Thoracic aorta (tissue), 2 donors: ENCODE measurements at places on chromosomes 7 and 10.

DNA sequence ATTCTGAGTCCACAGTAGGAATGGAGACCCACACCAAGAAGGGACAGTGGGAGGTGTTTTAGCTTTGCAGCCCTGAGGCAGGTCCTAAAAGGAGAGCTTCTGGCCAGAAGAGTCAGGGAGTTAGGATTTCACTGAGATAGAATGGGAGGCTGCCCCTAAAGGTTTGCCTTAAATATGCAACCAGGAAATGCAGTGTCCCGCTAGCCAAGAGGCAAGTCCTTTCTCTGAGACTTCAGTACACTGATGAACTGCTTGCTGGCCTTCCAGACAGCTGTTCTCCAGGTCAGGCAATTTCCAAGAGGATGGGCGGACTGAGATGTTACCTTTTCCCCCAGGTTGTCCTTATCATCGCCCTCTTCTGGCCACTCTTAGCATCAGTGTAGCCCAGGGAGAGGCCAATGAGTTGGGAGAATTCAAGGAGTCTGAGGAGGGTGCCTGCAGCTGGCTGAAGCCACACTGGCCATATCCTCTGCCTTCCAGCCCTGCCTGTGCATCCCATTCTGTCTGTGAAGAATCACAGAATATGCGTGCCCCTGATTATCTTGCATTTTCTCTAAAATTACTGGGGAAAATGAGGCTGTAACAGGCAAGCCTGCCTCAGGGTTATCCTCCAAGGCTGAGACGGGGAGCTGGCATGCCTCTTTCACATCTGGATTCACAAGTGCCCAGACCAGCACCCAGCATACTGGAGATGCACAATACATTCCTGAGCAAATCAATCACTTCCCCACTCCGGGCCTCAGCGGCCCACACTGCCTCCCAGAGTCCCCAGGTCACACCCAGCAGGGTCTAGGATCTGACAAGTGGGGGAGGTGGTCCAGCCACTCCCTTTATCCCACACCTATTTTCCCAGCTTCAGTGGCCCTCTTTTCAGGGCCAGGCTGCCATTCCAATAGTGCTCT lies 2.4 kb downstream of the TLL2 start:
- no peak for DNase-seq

DNA sequence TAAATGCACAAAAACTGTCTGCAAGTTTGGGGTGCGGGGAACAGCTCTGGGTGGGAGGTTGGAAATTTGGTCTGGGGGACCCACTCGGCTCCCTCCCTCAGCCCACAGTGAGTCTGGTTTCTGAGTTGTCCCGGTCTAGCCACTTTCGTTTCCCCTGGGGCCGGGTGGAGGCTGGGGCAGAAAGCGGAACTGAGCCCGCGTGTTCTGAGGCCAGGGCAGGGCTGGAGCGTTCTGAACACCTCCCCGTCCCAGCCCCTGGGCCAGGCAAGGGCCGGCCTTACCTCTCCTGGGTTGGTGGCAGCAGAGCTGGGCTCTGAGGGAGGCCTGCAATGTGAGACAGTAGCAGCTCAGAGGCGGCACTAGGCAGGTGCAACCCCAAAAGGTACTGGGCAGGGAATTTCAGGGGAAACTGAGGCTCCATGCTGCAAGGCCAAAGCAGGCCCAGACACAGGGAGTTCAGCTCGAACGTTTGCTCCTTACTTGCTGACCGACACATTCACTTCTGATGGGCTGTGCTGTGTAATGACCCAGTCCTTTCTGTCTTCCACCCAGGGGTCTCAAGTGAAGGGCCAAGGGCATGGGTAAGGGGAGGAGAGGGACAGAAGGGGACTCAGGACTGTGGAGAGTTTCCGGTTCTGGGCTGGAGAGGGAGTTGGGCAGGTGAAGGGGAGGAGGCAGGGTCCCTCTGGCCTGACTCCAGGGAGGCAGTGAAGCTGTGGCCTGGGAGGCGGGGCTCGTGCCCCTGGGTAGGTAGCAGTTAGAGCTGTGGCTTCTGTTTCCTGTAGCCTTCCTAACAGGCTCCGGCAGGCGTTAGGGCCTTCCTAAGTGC lies 3.0 kb downstream of the IRF5 start:
- no peak for DNase-seq

DNA sequence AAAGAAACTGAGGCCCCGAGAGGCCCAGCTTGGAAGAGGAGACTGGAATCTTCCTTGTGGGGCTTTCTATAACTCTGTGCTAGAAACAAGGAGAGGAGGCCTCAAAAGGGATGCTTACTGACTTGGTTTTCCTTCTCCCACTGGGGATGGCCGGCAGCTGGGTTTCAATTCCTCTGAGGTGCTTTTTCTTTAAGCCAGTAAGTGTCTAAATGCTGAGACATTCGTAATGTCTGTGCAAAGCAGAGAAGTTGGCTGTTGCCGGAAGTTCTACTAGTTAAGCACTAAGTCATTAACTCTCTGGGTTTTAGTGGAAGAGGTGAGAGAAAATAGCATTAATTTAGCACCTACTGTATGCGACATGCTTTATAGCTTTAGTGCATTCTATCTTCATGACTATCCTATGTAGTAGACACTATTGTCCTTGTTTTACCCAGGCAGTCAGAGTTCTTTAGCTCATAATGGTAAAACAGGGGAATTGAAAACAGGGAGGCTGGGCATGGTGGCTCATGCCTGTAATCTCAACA lies 135.2 kb downstream of the RGS10 start:
- DNase-seq, result no peak

DNA sequence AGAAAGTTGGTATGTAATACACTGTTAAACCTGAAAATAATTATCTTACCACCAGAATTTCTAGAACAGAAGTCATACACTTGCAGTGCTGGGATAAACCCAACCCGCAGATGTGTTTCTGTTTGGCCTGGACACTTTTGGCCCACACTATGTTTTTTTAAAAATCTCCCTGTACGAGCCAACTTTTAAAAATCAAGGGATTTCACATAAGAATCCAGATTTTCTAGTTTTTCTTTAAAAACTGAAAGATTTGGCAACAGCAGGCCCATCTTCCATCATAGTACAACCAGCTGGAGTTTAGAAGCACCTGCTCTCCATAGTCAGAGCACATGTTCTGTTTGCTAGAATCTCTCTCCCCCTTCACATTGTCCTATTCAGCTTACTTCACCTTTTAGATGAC lies 74.0 kb downstream of the TLL2 start:
- DNase-seq, result no peak

GRCh38 chr10:132364594-132364970 lies 32.4 kb upstream of the PWWP2B start:
- DNase-seq, result no peak

- DNase-seq, result no peak
These were observed 41.4 kb downstream of the PRTFDC1 start for GRCh38 chr10:24911029-24911428.

- no peak for DNase-seq
These were observed 139.8 kb downstream of the GRID1 start for GRCh38 chr10:86226781-86227201.
